GM19239 (cell line): ENCODE measurements at places on chromosomes 1 and 21.

DNA sequence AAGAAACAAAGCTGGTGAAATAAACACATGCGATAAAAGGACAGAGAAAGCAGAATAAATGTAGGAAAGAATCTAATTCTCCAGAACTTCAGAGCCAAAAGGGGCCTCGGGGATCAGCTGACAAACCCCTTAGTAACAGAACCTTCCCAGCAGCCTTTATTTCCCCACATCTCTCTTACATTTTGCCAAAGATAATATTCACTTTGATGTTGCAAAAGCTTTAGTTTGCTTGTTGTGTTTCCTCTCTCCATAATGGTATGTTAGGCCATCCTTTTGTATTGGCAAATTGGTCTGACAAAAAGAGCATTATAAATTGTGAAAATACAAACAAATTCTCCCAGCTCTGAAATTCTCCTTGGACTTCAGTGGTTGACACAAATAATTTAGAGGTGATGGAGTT is 54.9 kb downstream of the OPTC start:
- DNase-seq, result no peak

- DNase-seq, result no peak
Observed at GRCh38 chr1:174191349-174191862, 32.1 kb downstream of the RABGAP1L start.

- DNase-seq, result no peak
Observed at GRCh38 chr1:39645411-39646043, 6.1 kb upstream of the HEYL start.

DNA sequence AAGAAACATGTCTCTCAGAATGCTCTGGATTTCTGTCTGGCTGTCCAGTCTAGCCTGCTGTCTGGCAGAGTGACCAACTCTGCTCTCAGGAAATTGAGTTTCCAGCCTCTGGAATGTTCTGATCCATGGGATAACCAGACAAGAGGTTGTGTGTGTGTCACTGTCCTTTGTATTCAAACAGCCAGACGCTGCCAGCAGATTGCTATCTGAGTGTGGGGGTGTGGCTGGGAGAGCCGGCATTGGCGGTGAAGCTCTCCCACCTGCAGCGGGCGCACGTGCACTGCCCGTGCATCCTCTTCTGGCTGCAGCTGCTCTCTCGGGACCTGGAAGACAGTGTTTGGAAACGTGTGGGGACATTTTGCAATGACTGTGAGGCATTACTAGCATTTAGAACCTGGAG is 26.1 kb downstream of the PKP1 start:
- no peak for DNase-seq

DNA sequence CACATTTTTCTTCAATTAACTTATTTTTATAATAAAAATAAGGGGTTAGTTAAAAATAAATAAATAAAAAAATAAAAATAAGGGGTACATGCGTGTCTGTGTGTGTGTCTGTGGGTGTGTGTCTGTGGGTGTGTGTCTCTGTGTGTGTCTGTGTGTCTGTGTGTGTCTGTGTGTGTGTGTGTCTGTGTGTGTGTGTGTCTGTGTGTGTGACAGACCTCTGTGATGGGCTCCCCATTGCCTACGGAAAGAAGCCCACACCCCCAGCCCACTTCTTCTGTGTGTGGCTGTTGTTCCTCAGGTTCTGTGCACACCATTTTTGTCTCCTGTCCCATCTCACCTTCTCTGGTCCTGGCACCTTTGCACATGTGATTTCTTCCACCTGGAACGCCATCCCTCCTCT is 9.9 kb downstream of the PHLDA3 start:
- DNase-seq, result no peak

GRCh38 chr1:1235016-1235744 is 3.1 kb downstream of the B3GALT6 start:
- no peak for DNase-seq

- no peak for DNase-seq
Observed at GRCh38 chr21:42777757-42778344, 101.5 kb downstream of the WDR4 start.

DNA sequence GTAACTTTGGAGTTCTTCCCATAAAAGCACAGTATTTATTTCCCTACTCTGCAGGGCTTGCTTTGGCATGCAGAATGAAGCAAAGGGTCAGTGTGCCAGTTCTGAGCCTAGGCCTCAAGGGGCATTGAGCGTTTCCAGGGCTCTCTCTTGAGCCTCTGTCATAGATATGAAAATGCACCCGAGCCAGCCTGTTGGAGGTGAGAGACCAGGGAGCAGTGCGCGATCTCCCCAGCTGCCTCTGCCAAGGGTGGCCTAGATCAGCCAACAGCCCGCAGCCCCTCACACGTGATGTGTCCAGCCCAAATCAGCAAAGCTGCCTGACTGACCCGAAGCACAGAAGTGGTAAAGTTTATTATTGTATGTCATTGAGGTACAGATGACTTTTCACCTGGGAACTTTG is 63.7 kb downstream of the TENT5C start:
- no peak for DNase-seq

- DNase-seq, result no peak
Observed at GRCh38 chr1:173205146-173206051, 1.7 kb downstream of the TNFSF4 start.

- peak; percentile 17 for DNase-seq
Observed at GRCh38 chr1:6743189-6744101, 41.8 kb upstream of the CAMTA1 start.

DNA sequence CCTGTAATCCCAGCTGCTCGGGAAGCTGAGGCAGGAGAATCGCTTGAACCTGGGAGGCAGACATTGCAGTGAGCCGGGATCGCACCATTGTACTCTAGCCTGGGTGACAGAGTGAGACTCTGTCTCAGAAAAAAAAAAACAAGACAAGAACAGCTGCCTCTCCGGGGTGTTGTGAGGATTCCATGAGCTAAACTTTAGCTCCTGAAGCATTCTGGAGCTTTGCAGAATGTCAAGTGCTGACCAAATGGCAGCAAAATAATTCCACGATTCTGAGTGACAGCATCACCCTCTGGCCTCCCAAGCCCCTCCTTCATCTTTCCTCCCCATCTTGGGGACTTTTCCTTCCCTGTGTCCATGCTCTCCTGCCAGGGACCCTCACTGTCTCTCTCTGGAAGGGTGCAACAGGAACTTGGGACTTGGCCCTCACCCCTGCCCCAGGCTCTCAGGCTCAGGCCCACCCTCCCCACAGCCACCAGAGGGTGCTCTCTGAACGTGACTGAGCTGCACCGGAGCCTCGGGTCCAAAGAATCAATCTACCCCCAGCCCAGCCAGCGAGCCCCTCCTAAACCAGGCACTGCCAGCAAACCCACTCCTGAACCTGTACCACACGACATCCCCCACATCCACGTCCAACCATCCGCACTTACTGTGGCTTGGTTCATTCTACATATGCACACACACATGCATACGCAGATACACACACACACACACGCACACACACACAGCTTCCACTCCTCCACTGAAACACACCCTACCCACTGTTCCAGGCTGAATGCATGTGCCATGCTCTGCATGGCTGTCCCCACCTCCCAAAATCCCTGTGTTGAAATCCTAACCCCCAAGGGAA is 45.7 kb downstream of the ACOT7 start:
- peak; percentile 71 for DNase-seq

DNA sequence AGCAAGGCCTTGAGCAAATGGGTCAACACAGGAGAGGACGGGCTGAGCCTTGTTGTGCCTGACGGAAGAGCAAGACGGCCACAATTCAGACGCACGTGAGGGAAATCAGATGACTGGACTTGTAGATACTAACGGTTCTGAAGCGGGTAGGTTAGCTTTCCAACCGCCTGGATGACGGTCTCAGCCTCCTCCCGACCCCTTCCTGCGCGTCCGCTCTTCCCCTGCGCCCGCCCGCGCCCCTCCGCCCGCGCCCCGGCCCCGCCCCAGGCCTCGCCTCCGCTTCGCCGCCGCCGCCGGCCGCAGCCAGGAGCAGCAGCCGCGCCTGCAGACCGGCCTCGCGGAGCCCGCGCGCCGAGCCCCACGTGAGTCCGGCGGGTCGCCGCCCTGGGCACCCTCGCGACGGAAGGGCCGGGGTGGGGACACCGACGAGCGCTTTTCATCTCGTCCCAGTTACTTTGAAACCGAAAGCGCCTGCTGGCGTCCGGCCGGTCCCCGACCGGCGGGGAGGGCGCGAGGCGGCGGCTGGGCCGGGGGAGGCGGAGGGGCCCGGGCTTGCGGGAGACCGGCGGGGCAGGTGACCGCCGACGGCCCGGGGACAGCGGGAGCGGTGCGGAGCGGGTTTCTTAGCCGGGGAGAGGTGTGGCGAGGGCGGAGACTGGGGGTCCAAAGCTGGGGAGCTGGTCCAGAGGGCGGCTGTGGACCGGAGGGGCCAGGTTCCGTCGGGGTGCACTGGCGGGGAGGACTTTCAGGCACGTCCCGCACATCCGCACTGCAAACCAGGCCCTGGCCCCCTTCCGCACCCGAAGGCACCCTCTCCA is at the start of gene TRAF5:
TSS of gene TRAF5 (plus strand) at position 306 of the 818 bp plus-strand sequence. CDS start 26,407 bp downstream, outside the sequence.
- peak; percentile 59 for DNase-seq

DNA sequence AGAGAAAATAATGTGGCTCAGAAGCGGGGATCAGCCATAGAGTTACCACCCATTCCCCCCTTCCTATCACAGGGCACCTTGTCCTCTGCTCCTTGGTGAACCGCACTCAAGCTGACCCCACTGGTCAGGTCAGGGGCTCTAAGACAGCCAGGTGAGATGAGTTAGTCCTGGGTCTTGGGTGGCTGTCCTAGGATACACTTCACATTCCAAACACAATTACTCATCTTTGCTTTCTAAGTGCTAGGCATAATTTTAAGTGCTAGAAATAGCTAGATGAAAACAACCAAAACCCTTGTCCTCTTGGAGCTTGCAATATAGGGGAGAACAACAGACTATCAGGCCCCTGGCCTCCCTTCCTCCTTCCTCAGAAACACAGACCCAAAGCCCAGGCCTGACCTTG is 7.8 kb upstream of the MUTYH start:
- no peak for DNase-seq

GRCh38 chr1:219066631-219067349 is 106.9 kb upstream of the LYPLAL1 start:
- no peak for DNase-seq
